ENCODE measurements at places on chromosomes 6 and 20.

GRCh38 chr20:58702859-58703648, 10.5 kb downstream of the NPEPL1 start:
- DNase-seq, result no peak

DNA sequence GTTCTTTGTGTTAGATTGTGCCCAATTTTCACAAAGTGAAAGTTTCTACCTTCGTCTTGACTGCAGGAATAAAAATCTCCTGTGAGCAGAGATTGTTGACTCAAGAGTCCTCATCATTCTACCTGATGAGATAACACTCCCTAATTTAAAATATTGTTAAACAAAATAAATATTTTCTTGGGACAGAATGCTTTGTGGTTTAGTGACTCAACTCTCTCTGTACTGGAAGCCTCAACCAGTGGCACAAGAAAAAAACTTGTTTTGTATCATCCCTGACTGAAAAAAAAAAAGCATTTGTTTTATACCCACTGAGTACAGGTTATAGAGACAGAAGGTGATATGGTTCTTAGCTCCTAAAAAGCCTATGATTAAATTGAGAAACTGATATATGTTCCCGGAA, 78.9 kb downstream of the CRYBG1 start:
- DNase-seq, result no peak

GRCh38 chr6:121880831-121881230, 445.4 kb downstream of the GJA1 start:
- no peak for DNase-seq

- no peak for DNase-seq
These were observed 123.0 kb downstream of the CD83 start for GRCh38 chr6:14240411-14241166.

GRCh38 chr6:151352410-151353396, 38.7 kb downstream of the ZBTB2 start:
- DNase-seq, result no peak

GRCh38 chr6:18997375-18997826, 610.3 kb downstream of the RNF144B start:
- no peak for DNase-seq

DNA sequence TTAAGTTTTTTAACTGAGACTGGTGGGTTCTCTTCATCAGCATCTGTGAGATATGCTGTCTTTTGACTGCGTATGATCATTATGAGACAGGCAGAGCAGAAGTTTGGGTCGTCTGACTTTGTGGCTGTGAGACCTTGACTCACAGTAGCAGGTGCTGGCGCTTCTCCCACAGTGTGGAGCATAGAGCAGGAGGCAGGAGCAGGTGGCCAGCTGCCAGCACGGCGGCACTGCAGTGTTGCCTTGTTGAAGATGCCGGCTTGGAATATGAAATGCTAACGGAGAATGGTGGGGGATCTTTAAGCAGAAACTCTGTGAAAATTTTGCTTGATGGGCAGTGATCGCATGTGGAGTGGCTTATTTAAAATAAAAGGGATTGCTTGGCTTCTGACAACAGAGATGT, 105.0 kb downstream of the TIAM2 start:
- DNase-seq, result no peak

DNA sequence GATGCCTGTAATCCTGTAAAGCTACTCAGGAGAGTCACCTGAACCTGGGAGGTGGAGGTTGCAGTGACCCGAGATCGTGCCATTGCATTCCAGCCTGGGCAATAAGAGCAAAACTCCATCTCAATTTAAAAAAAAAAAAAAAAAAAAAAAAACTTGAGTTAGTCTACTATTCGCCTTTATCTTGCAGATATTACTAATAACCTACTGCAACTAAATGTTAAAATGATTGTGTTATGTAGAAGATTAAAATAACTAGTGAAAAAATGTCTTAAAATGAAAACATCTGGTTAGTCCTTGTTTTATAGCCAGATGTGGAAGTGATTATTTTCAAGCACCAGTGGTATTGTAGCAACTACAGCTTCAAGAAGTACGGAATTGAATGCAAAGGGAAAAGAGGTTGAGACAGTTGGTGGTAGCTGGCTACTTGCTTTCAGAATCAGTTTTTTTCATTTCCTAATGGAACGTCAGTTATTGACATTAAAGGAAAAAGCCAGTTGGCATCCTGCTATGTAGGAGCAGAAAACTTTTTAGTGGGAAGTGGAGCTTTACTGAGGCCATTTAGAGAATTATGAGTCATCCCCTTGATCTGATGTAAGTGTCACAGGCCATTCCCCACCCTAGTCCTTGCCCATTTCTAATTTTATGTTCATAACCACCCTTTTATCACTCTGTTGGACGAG, 43.8 kb upstream of the DYNLRB1 start:
- no peak for DNase-seq
